Adipocyte (in vitro differentiated cells): ENCODE measurements at places on chromosomes 12 and 14.
A peak's percentile ranks its signal among the peaks of the same experiment; 100 is the strongest.

DNA sequence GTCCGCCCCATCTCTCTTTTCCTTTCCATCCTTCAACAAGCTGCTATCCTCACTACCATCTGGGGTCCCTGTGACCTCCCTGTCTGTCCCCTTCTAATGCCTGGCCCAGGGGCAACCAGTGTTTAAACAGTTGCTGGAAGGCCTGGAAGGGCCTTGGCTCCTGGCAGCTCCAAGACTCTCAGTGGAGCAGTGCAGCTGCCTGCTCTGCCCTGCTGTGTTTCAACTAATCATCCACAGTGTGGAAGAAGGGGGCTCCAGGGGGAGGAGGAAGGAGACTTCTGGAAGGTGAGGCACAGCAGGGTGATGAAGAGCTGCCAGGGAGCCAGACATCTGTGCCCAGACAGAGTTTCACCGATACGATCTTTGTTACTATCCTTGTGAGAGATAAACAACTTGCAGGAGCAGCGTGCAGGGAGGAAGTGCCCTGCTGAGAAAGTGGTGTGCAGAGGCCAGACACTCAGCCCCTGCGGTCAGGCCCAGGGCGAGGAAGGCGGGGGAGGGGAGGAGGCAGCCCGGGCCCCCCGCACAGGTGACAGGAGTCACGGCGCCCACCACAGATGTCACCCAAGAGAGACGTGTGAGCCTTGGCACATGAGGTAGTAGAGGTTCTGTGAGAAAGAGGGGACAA, 1061.8 kb downstream of the BCL11B start:
- no peak for DNase-seq

GRCh38 chr14:102320033-102320660, 601 bp downstream of the ZNF839 start:
- peak; percentile 76 for DNase-seq

DNA sequence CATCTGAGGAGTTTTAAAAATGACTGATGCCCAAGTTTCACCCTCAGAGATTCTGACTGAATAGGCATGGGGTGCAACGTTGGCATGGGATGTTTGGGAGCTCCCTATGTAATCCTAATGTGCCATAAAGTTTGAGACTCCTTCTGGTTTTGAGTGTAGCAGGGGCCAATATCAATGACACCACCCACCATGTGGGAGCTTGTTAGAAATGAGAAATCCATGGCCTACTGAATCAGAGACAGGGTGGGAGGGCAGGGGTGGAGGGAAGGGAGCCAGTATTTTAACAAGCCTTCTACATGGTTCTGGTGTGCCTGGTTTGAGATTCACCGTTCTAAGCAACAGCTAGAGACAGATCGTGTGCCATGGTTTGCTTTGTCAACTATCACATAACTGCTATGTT, 46.1 kb downstream of the VCPKMT start:
- no peak for DNase-seq

GRCh38 chr12:125006365-125006764, 12.9 kb downstream of the BRI3BP start:
- no peak for DNase-seq

- DNase-seq: no peak
Observed at GRCh38 chr12:131379738-131380137, 331.2 kb upstream of the SFSWAP start.

- no peak for DNase-seq
Observed at GRCh38 chr12:48750769-48751356, 34.4 kb upstream of the CCNT1 start.

DNA sequence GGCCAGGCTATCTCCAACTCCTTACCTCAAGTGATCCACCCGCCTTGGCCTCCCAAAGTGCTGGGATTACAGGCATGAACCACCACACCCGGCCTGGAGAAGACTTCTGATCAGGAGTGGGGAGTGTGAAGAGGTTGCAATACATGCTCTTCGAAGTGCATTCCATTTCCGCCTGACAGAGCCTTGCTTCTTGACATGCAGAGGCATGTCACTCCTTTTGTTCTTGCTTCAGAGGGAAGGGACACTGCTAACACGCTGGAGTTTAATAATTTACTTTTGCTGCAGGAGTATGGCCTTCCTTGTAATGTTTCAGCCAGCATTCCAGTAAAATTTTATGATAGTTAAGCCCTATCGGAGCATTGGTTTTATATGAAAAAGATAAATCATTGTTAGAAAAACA, 74.9 kb downstream of the SLC25A47 start:
- no peak for DNase-seq

DNA sequence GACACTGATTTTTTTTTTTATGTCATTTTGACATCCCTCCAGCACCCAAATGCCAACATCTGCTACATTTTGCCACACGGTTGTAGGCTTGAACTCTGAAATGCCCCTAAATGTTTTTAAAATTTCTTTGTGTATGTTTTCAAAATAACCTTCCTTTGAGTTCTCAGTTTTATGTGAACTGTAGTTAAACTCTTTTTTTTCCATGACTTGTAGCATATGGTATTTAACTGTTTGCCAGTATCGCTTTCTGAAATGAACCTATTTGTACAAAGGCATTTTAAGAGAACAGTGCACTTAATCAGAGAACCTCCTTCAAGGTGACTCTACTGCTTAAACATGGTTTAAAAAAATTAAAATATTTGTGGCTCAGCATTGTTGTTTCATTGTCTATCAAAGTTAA, 61.5 kb downstream of the PDE3A start:
- DNase-seq: peak; percentile 49

DNA sequence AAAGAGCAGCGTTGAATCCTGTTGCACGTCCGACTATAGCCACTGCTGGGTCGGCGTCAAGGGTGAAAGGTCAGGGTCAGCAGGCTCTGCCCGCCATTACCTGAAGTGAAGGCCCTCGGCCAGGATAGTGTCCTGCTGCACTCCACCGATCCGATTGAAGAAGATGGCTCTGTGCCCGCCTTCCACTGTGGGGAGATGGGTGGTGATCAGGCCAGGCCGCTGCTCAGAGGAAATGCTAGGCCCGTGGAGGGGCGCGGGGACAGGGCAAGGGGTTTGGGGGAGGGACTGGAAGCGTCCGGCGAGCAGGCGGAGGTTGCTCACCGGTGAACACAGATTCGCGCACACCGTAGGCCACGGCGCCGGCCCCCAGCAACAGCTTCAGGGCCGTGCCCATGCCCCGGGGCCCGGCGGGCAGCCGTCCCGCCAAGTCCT, 352 bp downstream of the PHB2 start:
- DNase-seq: no peak

GRCh38 chr14:69654116-69654515, 42.7 kb downstream of the SUSD6 start:
- DNase-seq: no peak

DNA sequence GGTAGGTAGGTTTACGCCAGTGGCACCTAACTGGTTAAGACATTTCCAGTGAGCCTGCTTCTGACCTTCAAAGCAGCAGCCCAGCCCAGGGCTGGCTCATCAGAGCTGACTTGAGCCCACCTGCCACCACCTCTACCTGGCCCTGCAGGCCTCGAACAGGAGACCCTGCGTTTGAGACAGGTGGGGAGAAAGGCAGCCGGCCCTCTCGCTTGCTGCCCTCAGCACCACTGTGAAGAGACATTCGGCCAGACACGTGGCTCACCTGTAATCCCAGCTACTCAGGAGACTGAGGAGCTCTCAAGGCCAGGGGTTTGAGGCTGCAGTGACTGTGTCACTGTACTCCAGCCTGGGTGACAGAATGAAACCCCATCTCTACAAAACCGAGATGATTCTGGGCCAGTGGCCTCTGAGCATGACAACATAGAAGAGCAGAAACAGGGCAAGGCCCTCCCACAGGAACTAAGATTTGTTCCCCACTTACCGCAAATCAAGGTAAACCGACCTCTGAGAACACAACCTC, 74.2 kb downstream of the TESC start:
- DNase-seq: no peak

DNA sequence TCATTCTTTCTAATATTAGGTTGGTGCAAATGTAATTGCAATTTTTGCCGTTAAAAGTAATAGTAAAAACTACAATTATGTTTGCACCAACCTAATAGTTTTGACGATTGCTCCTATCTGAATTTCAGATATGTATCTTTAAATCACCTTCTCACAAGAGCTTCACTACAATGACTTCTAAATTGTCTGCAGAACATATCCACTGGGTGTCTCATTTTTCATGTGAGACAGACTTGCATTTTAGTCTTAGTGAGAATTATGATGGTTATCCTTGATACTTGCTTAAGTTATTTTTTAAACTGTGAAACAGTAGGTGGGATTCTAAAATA, 84.6 kb downstream of the ITPR2 start:
- no peak for DNase-seq

GRCh38 chr12:131385313-131386166, 325.4 kb upstream of the SFSWAP start:
- DNase-seq: no peak

DNA sequence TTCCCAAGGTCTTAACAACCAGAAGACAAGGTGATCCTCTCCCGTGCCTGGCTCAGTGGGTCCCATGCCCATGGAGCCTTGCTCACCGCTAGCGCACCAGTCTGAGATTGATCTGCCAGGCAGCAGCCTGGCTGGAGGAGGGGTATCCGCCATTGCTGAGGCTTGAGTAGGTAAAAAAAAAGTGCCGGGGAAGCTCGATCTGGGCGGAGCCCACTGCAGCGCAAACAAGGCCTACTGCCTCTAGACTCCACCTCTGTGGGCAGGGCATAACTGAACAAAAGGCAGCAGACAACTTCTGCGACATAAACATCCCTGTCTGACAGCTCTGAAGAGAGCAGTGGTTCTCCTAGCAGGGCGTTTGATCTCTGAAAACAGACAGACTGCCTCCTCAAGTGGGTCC, 104.0 kb downstream of the C14orf39 start:
- DNase-seq: no peak

GRCh38 chr12:127008755-127009403, 1258.1 kb upstream of the TMEM132C start:
- no peak for DNase-seq

DNA sequence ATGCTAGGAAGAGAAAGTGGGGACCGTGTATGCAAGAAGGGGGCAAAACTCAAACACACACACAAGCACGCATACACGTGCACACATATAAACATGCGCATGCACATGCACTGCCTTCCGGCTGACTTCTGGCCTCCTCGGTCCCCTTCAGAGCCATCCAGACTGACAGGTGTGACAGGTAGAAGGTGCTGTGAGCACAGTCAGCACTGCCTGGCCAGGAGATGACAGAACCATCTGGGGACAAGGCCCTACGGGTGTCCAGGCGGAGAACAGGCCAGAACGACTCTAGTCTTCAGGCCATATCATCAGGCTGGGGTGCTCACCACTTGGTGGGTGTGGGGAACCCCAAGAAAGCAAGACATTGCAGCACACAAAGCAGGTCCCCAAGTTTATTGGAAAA, 7.3 kb downstream of the KRT83 start:
- DNase-seq: no peak

DNA sequence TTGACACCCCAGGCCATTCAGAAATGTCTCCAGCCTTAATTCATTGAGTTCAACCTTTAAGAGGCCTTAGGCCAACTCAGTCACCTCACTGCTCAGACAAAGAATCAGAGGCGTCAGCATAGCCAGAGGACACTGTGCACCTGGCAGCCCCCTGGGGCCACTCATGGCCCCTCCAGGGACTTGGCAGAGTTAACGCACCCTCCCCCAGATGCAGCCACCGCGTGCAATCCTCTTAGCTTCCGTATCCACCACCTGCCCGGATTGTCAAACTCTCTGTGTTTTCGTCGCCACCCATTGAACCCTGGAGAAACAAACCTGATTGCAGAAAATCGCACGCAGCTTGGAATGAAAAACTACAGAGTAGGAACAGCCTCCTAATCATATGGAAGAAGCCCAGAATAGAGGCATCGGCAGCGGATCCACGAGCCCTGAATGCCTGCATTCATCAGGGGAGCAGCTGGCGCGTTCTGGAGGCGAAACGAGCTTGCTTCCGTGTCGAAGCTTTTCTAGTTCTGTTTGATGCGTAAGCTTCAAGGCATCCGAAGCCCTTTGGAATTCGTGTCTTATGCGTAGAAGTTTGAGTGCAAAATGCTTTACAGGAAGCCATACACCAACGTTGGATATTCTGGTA, 22.4 kb downstream of the BRI3BP start:
- DNase-seq: no peak

- no peak for DNase-seq
Observed at GRCh38 chr14:51269634-51270033, 29.6 kb downstream of the TMX1 start.

DNA sequence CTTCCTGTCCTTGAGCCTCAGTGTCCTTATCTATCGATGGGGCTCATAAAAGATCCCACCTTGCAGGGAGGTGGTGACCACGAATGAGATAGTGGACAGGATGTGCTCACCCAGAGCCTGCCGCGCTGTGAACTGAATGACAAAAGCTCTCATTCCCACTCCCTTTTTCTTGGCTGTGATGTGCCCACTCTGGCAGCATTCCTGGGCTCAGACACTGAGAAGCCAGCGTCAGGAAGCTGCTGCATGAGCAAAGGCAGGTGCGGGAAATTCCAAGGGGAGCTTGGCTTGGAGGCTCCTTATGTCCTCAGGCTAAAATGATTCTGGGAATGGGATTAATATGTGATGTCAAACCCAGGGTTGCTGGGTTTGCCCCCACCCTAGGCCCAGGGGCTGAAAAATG, 61.6 kb downstream of the EFCAB11 start:
- no peak for DNase-seq

DNA sequence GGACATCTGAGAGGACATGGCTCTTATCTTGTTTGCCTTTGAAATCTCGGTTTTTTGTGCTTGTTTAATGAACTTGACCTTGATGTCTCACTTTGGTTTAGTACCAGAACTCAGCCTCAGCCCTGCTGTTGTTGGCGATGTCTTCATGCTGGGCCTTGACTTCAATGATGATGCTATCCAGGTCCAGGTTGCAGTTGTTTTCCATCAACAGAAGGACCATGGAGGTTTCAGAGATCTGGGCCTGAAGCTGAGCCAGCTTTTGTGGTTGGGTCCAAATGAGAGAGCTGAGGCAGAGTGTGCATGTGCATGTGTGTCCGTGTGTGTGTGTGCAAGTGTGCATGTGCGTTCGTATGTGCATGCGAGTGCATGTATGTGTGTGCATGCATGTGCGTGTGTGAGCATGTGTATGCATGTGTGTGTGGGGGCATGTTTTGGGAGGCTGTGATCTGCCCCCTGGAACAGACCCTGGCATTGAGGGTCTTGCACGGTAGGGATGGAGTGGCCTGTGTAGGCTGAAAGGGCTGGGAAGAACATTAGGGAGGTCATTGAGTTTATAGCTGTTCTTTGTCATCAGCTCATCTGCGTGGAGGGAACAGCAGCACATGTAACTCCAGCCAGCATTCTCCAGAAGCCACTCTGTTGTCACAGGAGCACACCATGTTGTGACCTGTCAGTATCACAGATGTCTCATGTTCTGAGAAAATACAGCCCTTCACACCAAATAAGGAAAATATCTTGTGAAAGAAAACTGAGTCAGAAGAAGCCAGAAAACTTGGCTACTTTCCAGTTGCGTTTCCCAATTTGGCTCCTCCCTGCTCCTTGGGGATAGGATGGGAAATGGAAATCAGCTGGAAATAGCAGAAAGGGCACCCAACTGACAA, 10.0 kb upstream of the KRT82 start:
- peak; percentile 80 for DNase-seq
